Mesenteric fat pad (tissue), 1 donor: ENCODE measurements at places on chromosomes 5 and 9. TPM values are rescaled to one million over a fixed set of nuclear protein-coding genes. Genes with fewer than 3 reads are reported as not detected.

Gene SLC1A3
- 429 TPM for total RNA-seq

Gene IFNA7
- not detected for total RNA-seq

Gene FCN1
- total RNA-seq = 27.9 TPM

Gene MYMK
- not detected for total RNA-seq

Gene SPINK4
- total RNA-seq = not detected

Gene IPO11
- 32.9 TPM for total RNA-seq

Gene PLAC8L1
- 1.5 TPM for total RNA-seq

Gene SPATA31D4
- not detected for total RNA-seq

Gene NCS1
- 11.9 TPM for total RNA-seq

Gene NOXA1
- total RNA-seq = 3.2 TPM

Gene MEGF10
- total RNA-seq = 0.58 TPM

Gene STKLD1
- total RNA-seq = not detected

Gene PCDHGB4
- 3.2 TPM for total RNA-seq

Gene NR5A1
- not detected for total RNA-seq

Gene WDR55
- 23.4 TPM for total RNA-seq

Gene SIT1
- total RNA-seq = 1.3 TPM

Gene PALM2AKAP2
- 120 TPM for total RNA-seq

Gene DNAI1
- total RNA-seq = not detected

Gene HAND1
- total RNA-seq = not detected

Gene SWI5
- 16.0 TPM for total RNA-seq

Gene LMAN2
- 90.9 TPM for total RNA-seq

Gene ITGA2
- 2.4 TPM for total RNA-seq

Gene SLC27A4
- 27.9 TPM for total RNA-seq

Gene RMI1
- 3.6 TPM for total RNA-seq

Gene HIGD2A
- 107 TPM for total RNA-seq

Gene NR4A3
- total RNA-seq = 124 TPM

Gene ZDHHC11
- total RNA-seq = 11.0 TPM

Gene GABRG2
- not detected for total RNA-seq

Gene NRG2
- total RNA-seq = 5.7 TPM

Gene CATSPER3
- total RNA-seq = 0.61 TPM

Gene ZNF354C
- 4.5 TPM for total RNA-seq

Gene TLX3
- not detected for total RNA-seq

Gene FYB1
- total RNA-seq = 27.8 TPM

Gene GLDC
- 0.19 TPM for total RNA-seq

Gene FOXD4L3
- not detected for total RNA-seq

Gene GDA
- total RNA-seq = 0.32 TPM

Gene OR1Q1
- not detected for total RNA-seq

Gene FOXD4L4
- not detected for total RNA-seq

Gene CXCL14
- total RNA-seq = 26.6 TPM

Gene SLCO6A1
- not detected for total RNA-seq

Gene GRIA1
- 3.2 TPM for total RNA-seq

Gene PAEP
- not detected for total RNA-seq

Gene MCTP1
- 37.5 TPM for total RNA-seq

Gene PANK3
- 55.1 TPM for total RNA-seq

Gene PCAT7
- not detected for total RNA-seq

Gene SPATA31A3
- not detected for total RNA-seq

Gene TMEFF1
- total RNA-seq = 0.42 TPM

Gene LRRC19
- not detected for total RNA-seq

Gene LHX2
- total RNA-seq = 0.80 TPM

Gene PMPCA
- 47.3 TPM for total RNA-seq
